ENCODE measurements at places on chromosomes 7 and 10.

DNA sequence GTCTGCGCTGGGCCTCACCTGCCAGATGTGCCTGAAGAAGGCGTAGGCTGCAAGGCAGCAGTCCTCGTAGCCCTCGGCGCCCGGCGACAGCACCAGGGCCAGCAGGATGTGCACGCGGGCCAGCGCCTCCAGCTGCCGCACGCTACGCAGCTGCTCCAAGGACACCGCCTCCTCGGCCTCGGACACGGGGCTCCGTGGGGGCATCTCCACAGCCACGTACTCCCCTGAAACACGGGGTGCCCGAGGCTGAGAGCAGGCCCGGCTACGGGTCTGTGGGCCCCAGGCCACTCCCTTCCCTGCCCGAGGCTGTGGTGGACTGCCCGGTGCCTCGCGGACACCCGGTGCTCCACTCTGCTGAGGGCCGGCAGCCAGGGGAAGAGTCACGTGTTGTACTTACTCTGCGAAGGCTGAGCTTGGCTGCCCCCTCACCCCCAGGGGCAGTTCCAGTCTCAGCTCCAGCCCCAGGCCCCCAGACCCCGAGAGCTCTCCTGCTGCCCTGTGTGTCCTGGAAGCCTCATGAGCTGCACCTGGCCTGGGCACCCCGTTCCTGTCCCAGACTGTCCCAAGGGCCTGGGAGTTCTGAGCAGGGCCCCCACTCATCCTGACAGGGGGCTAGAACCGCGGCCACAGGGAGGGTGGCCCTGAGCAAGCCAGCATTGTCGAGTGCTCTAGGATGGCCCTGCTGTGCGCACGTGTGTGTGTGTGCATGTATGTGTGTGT is 62.8 kb downstream of the CFAP46 start:
- DNase-seq = no peak

GRCh38 chr10:13613519-13613918 is 26.8 kb downstream of the PRPF18 start:
- no peak for DNase-seq

GRCh38 chr10:27626890-27627289 is 118.7 kb downstream of the MKX start:
- no peak for DNase-seq

GRCh38 chr10:3783682-3784432 is 1.2 kb downstream of the KLF6 start:
- no peak for DNase-seq

- no peak for DNase-seq
Observed at GRCh38 chr10:50988792-50989191, 85.5 kb upstream of the PRKG1 start.

GRCh38 chr7:157309988-157310668 is 26.7 kb upstream of the DNAJB6 start:
- DNase-seq = no peak

GRCh38 chr10:131678613-131679012 is 222.2 kb upstream of the PPP2R2D start:
- DNase-seq = no peak

DNA sequence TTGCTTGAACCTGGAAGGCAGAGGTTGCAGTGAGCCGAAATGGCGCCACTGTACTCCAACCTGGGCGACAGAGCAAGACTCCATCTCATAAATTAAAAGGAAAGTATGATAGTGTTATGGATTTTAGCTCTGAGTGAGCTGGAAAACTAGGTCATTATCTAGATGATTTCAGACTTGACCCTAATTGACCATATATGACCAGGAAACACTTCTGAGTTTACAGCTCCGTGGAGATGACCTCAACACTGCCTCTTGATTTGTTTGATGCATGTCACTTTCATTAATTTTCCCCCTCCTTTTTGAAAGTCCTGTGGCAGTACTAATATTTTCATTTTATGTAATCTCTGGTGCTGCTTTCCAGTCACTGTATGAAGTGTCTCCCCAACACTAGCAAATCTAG is 7.8 kb upstream of the SEC61A2 start:
- DNase-seq = no peak

- no peak for DNase-seq
Observed at GRCh38 chr7:95865716-95866371, 93.5 kb downstream of the DYNC1I1 start.

All from stimulated activated CD4-positive, alpha-beta T cell treated with anti-CD3 and anti-CD28 coated beads, Interleukin-1b, Interleukin-23, amount 100 ng/mL, for 1 hour (primary cell).